Neural crest cell (in vitro differentiated cells): ENCODE measurements at places on chromosomes 5 and 9. TPM values are rescaled to one million over a fixed set of nuclear protein-coding genes. Genes with fewer than 3 reads are reported as not detected.

DNA sequence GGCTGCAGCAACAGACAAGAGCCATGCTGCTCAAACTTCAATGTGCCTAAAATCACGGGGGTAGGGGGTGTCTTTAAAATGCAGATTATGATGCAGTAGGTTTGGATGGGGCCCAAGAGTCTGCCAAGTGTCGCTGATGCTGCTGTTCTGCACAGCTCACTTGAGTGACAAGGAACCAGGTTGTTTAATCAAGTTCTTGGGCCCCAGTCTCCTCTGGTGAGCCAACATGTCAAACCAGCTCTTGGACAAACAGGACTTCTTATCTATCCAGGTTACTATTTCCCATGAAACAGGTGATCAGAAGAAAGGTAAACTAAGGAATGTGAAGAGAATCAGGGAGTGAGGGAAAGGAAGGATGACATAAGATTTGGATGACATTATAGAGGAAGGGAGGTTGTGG is 78.0 kb downstream of the APBA1 start:
- DNase-seq: no peak
- H3K27me3 ChIP-seq: no peaks in the 10 kb centered on the region

DNA sequence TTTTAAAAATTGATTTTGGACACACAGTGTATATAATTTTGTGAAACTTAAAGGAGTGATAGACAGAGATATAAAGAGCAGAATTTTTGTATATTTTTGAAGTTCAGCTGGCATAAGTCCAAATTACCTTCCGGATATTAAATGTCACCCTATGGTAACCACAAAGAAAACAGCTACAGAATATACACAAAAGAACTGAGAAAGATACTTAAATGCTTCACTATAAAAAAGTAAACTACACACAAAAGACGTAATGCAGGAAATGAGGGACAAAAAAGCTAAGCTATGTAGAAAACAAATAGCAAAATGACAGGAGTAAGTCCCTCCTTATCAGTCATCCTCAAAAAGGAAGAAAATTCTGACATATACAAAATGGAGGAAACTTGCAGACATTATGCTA is 29.4 kb downstream of the HACD4 start:
- H3K27me3 ChIP-seq: no peaks in the 10 kb centered on the region
- peaks cover 44% of the 10 kb centered on the region for H3K36me3 ChIP-seq
- no peak for DNase-seq
- H3K4me3 ChIP-seq: no peak overlapping the region

- H3K27ac ChIP-seq: no peak overlapping the region
- peaks cover 90% of the 10 kb centered on the region for H3K27me3 ChIP-seq
- no peaks in the 10 kb centered on the region for H3K4me1 ChIP-seq
- no peaks in the 10 kb centered on the region for H3K36me3 ChIP-seq
- peak; percentile 60 for DNase-seq
- H3K4me3 ChIP-seq: no peak overlapping the region
These were observed 27.9 kb upstream of the RECK start for GRCh38 chr9:36008774-36009300.

DNA sequence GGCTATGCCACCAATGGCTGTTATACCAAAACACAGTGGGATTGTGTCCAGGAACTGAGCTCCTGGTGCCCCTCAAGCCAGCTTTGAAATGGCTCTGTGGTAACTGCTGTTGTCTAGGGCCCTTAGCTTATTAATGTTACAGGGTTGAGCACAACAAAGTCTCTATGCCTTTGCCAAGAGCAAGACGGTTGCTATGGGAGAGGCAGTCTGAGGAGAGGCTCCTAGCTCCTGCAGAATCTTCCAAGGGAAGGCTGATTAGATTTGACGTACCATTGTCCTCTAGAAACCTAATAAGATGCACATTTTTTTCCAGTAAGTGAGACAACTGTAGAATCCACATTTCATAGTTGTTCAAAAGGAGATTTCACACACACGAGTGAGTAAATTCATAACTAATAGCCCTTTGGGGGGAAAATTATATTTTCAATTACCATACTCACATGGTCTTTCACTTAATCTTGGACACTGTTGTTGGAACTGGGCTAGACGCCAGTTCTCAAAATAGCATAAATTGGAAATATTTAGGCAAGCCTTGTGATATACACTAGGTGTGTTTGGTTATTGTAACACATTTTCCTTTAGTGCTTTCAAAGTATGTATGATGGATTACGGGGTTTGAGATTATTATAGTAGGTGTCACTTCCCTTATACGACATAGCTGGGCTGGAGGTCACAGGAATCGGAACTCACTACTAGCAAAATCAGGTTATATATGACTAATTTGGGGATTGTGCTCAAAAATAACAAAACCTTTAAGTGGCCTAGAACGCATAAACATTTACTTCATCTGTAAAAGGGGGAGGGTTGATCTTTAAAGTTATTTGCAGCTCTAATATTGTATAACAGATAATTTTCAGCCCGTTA is 186.3 kb upstream of the EGFLAM start:
- no peaks in the 10 kb centered on the region for H3K36me3 ChIP-seq
- H3K4me3 ChIP-seq: no peak overlapping the region
- no peak for DNase-seq

GRCh38 chr5:2867373-2867933 is 116.0 kb upstream of the IRX2 start:
- peaks cover 17% of the 10 kb centered on the region for H3K4me1 ChIP-seq
- no peak for DNase-seq
- no peaks in the 10 kb centered on the region for H3K36me3 ChIP-seq
- H3K4me3 ChIP-seq: no peak overlapping the region

DNA sequence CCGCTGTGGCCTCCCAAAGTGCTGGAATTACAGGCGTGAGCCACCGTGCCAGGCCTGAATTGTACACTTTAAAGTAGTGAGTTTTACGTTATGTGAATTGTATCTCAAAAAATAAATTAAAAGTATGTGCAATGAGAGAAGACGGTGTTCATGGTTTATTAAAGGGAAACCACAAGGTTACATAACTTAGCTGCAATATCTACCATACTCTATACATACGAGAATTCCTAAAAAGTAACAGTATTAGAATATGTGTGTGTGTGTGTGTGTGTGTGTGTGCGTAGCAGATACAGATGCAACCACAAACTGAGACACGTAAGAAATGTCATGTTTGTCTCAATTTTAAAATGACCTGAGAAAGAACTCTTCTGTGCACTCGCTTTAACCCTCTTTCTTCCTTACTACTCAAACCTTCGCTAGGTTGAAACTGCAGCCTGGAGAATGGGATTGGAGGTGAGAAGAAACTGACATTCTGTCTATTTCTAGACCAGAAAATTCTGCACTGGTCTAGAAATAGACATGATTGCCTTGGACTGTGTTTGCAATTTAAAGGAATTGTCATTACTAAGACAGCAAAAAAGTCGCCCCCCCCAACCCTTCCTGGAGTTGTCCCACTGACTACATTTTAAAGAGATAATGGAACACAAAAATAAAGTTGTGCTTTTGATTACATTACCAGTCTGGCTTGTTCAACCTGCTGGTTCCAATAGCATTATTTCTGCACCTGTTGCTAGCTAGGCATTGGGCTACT is 167.0 kb downstream of the RGS3 start:
- DNase-seq: no peak
- no peak overlapping the region for H3K27ac ChIP-seq
- H3K4me3 ChIP-seq: no peak overlapping the region

DNA sequence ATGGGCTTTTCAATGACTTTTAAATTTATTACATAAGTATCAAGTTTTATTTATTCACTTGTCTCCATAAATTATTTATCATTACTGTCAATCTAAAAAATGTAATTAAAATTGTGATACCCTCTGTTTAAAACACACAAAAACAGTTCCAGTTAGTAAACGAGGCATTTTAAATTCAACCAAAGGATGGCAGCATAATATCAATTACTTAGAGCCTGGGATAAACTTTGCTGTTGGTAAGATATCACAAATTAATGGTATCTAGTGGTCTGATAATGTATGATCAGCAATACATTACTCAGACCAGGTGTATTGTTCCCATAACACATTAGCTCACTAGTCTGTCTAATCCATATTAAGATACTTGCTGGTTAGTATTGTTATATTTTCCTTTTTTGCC is 9.6 kb upstream of the IFNE start:
- H3K4me1 ChIP-seq: no peaks in the 10 kb centered on the region
- H3K27me3 ChIP-seq: no peaks in the 10 kb centered on the region
- H3K4me3 ChIP-seq: no peak overlapping the region
- no peaks in the 10 kb centered on the region for H3K36me3 ChIP-seq
- H3K27ac ChIP-seq: no peak overlapping the region

- no peak for DNase-seq
- H3K4me1 ChIP-seq: peaks cover 6% of the 10 kb centered on the region
- no peak overlapping the region for H3K4me3 ChIP-seq
These were observed 60.5 kb downstream of the ASTN2 start for GRCh38 chr9:117354244-117354847.

GRCh38 chr5:138149530-138149929 is 10.3 kb upstream of the NME5 start:
- no peaks in the 10 kb centered on the region for H3K36me3 ChIP-seq
- no peak overlapping the region for H3K27ac ChIP-seq
- no peak for DNase-seq
- H3K27me3 ChIP-seq: no peaks in the 10 kb centered on the region

DNA sequence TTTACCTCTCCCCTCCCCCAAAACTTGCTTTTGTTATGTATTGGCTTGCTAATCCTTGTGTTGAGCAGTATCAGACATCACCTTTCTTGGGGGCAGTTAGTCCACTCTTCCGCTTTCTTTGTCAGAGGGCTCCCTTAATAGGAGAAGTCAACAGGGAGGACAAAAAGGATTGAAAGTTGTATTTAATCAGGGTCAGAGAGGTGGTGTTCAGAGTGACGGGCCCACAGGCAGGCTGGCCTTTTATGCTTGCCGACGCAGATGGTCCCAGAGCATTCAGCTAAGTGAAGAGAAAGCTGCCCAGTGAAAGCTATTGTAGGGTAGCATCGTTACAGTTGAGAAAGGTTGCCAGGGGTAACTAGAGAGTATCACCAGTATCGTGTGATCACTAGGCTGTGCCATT is 131.1 kb downstream of the ZCCHC7 start:
- no peaks in the 10 kb centered on the region for H3K27me3 ChIP-seq
- peak overlapping the region; percentile 1 for H3K27ac ChIP-seq
- peaks cover 20% of the 10 kb centered on the region for H3K36me3 ChIP-seq
- peak; percentile 53 for DNase-seq
- H3K4me1 ChIP-seq: peaks cover 42% of the 10 kb centered on the region

DNA sequence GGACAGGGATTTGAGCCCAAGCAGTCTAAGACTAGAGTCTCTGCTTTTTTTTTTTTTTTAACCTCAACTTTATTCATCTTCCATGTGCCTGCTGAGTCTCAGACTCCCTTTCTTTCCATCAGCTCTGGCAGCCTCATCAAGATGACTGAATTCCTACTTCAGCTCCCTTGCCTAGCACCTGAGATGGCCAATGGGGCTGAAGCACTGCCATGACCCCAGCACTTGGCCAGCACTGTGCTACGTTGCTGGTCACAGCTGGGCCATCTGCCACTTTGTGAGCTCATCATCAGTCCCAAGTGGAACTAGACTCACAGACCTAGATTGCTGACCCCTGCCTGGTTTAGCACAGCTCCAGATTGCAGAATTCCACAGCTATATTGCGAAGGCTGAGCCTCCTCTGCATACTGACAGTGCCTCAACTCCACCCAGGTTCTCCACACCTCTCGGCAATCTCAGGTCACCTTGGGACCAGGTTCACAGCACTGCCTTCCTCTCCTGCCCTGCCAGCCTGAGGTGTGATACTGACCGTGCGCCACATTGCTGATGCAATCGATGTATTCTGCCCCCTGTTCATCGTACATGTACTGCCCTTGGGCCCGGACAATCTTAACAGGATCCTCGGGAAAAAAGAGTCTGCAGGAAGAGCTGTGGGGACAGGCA is 1.6 kb downstream of the PHYKPL start:
- H3K36me3 ChIP-seq: peaks cover 30% of the 10 kb centered on the region
- peak overlapping the region; percentile 39 for H3K27ac ChIP-seq
- H3K4me3 ChIP-seq: peak overlapping the region; percentile 84

DNA sequence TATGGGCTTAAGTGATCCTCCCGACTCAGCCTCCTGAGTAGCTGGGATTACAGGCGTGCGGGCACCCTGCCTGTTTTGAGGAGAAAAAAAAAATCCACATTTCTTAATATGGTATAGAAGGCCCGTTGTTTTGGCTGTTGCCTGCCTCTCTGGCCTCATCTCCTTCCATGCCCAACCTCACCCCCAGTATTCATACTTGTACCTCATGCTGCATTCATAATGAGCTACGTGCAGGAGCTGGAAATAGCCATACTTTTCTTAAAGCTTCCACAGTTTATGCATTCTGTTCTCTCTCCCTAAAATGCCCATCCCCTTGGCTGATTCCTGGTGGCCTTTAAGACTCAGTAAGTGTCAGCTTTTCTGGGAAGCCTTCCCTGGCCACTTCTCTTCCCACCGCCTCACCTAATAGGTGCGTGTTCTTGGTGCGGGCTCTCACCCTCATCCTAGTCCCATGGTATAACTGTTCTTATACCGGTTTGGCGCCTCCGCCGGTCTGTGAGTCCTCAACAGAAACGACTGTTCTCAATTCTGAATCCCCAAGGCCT is 2.1 kb upstream of the TPM2 start:
- H3K27me3 ChIP-seq: no peaks in the 10 kb centered on the region
- H3K4me1 ChIP-seq: peaks cover 33% of the 10 kb centered on the region
- H3K4me3 ChIP-seq: peak overlapping the region; percentile 94
- peaks cover 3% of the 10 kb centered on the region for H3K36me3 ChIP-seq

GRCh38 chr5:123876276-123876790 is 364.4 kb downstream of the CSNK1G3 start:
- no peaks in the 10 kb centered on the region for H3K36me3 ChIP-seq
- DNase-seq: no peak
- H3K27me3 ChIP-seq: no peaks in the 10 kb centered on the region
- peaks cover 68% of the 10 kb centered on the region for H3K4me1 ChIP-seq

- peaks cover 29% of the 10 kb centered on the region for H3K27me3 ChIP-seq
- DNase-seq: no peak
- H3K4me3 ChIP-seq: no peak overlapping the region
- H3K36me3 ChIP-seq: no peaks in the 10 kb centered on the region
- no peaks in the 10 kb centered on the region for H3K4me1 ChIP-seq
These were observed 18.4 kb upstream of the CDKN2AIPNL start for GRCh38 chr5:134430001-134430569.

- H3K36me3 ChIP-seq: peaks cover 4% of the 10 kb centered on the region
- DNase-seq: no peak
- H3K4me3 ChIP-seq: no peak overlapping the region
- H3K27me3 ChIP-seq: peaks cover 95% of the 10 kb centered on the region
These were observed 20.1 kb downstream of the BTNL9 start for GRCh38 chr5:181060231-181060590.

- DNase-seq: no peak
- H3K4me1 ChIP-seq: peaks cover 12% of the 10 kb centered on the region
- H3K36me3 ChIP-seq: no peaks in the 10 kb centered on the region
- no peaks in the 10 kb centered on the region for H3K27me3 ChIP-seq
- no peak overlapping the region for H3K4me3 ChIP-seq
- no peak overlapping the region for H3K27ac ChIP-seq
These were observed 36.5 kb upstream of the SH3PXD2B start for GRCh38 chr5:172490514-172491461.

EQTN gene
- 0.39 and 0.40 TPM in 2 replicates for total RNA-seq

PROP1 gene
- not detected in 2 replicates for total RNA-seq

LCN12 gene
- 0.50 and 1.1 TPM in 2 replicates for total RNA-seq

PCDHA10 gene
- 7.3 and 7.4 TPM in 2 replicates for total RNA-seq

PTAR1 gene
- 56.5 and 63.2 TPM in 2 replicates for total RNA-seq

KCNV2 gene
- total RNA-seq: not detected in 2 replicates

PRELID2 gene
- total RNA-seq: 14.0 and 15.6 TPM in 2 replicates

TRIM36 gene
- 18.9 and 22.9 TPM in 2 replicates for total RNA-seq
